ENCODE measurements at places on chromosomes 16 and 17.

GRCh38 chr17:31136319-31136718, 41.5 kb downstream of the NF1 start:
- no peak for DNase-seq

GRCh38 chr16:15576960-15577958, 65.7 kb downstream of the MARF1 start:
- DNase-seq = no peak

DNA sequence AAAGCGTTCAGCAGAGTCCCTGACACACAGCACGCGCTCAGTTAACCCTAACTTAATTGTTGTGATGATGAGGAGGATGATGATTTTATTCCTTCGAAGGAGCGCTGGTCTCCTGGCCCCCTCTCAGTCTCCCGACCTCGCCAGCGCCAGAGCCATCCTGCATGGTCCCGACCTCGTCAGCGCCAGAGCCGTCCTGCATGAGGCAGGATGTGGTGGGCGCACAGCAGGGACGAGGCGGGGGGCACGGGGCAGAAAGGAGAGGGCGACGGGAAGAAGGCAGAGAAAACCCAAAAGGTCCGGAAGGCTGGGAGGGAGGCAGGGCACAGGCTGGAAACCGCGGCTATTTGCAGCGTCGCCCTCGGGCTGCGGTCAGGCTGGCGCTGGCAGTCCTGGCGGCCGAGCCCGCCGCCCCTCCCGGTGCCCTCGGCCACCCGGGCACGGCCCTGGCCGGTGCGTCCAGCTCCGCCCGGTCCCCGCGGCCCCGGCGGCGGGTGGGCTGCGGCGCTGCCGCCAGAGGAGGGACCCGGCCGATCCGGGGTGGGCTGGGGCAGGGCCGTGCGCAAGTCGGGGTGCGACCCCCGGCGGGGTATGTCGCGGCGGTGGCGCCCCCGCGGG, 3.0 kb upstream of the TAC4 start:
- no peak for DNase-seq

DNA sequence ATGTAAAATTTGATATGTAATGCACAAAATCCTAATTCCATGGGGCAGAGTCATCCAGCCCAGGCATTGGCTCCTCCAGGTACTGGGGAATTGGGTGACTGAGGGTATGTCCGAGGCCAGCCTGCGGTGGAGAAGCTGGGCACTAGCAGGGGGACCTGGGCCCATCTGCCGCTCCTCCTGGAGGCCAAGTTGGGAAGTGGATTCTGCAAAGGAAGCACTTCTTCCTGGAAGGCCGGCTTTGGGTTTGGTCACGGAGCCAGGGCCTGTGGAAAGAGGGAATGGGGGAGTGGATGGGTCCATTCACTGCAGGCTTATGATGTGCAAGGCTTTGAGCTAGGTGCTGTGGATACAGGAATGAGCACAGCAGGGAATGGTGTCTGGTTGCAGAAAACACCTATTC, 85.8 kb downstream of the GNAO1 start:
- no peak for DNase-seq

GRCh38 chr16:66322174-66322573, 44.3 kb upstream of the CDH5 start:
- DNase-seq = no peak

- no peak for DNase-seq
Measured at GRCh38 chr16:69537706-69538080, 28.1 kb upstream of the NFAT5 start.

DNA sequence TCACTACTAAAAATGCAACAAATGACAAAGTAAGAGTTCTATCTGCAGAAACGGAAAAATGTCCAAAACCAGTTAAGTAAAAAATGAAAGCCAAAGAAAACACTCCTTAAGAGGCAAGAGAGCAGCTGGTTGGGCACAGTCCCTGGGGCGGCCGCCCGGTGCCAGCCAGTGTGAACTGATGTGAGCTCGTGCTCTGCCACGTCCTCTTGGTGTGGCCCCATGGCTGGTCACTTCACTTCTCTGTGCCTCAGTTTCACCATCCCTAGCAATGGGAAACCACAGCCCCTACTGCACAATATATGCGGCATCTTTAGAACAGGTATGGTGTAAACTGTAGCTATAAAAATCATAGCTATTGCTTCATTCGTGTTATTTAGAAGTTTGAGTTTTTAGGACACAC, 21.2 kb downstream of the USP36 start:
- no peak for DNase-seq

- no peak for DNase-seq
Measured at GRCh38 chr16:76409706-76410105, 132.5 kb downstream of the CNTNAP4 start.

GRCh38 chr16:75555213-75555706, 792 bp downstream of the TMEM231 start:
- DNase-seq = peak; percentile 50

DNA sequence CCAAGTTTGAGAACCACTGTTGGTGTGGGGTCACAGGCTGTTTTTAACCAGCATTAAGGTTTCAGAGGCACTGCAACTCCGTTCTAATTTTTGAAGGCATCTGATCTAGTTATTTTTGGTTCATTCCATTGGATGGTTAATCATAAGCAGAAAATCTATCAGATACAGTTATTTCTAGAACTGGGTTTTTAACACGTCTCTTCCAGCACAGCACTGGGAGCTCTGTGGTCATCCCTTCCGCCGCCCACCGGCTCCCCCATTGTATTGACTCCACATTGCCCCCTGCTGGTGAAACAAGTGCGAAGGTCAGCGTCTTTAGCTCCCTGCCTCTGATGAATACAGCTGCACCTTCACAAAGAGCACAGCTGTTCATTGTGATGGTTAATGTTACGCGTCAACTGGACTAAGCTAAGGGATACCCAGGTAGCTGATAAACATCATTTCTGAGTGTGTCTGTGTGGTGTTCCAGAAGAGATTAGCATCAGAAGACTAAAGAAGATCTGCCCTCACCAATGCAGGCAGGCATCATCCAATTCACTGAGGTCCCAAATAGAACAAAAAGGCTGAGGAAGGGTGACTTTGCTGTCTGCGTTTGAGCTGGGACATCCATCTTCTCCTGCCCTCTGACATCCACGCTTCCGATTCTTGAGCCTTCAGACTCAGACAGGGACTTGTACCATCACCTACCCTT, 8.5 kb downstream of the CCL18 start:
- peak; percentile 79 for DNase-seq

- DNase-seq = no peak
Measured at GRCh38 chr17:72392056-72393010, 271.5 kb downstream of the SOX9 start.
